Kidney (tissue), 22 donors: ENCODE measurements at places on chromosomes 7 and 10. TPM values are rescaled to one million over a fixed set of nuclear protein-coding genes. Genes with fewer than 3 reads are reported as not detected.

The SERPINE1 gene
- 3.5 TPM for polyA plus RNA-seq

The ECD gene
- 15.2 TPM for polyA plus RNA-seq

The CLCN1 gene
- not detected for polyA plus RNA-seq

The GNAT3 gene
- polyA plus RNA-seq, result not detected

The NOS3 gene
- 9.3 TPM for polyA plus RNA-seq

The TMEM213 gene
- polyA plus RNA-seq, result 96.9 TPM

The TAX1BP1 gene
- 88.4 TPM for polyA plus RNA-seq

The PIK3CG gene
- polyA plus RNA-seq, result 0.15 TPM

The ARMC10 gene
- 31.5 TPM for polyA plus RNA-seq

The PAPSS2 gene
- 23.5 TPM for polyA plus RNA-seq

DNA sequence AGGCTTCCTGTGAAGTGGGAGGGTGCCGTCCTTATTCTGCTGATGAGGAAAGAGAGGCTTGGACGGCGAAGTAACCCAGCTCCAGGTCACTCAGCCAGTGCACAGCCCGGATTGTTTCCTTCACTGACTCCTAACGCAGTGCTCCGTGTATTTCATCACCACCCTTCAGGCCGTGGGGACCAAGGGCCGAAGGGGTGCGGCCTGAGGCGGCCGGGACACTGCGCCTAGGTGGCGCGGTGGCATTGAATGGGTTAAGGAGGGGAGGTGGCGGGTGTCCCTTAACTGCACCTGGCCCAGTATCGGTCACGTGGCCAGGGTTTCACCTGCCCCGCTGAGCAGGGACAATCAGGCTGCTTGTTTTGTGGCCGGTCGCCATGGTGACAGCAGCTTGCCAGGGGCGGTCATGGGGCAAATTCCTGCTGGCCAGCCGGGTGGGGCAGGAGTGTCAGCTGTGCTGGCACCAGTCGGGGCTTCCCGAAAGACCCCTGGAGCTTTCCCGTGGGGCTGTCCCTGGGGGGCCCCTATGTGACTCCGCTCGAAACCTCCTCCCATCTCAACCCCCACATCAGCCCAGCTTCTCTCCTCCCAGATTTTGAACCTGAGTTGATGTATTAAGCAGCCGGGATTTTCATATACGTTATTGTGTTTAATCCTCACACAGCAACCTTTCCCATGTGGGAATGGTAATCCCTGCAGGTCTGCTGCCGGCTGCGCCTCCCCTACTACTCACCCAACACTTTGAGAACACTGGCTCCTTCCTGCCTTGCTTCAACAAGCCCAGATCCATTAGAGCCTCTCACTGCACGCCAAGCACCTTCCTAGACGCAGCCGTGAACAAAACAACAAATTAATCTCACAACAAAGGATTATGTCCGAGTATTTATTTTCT is 4.4 kb upstream of the ABHD11 start:
- DNase-seq, result peak; percentile 98

DNA sequence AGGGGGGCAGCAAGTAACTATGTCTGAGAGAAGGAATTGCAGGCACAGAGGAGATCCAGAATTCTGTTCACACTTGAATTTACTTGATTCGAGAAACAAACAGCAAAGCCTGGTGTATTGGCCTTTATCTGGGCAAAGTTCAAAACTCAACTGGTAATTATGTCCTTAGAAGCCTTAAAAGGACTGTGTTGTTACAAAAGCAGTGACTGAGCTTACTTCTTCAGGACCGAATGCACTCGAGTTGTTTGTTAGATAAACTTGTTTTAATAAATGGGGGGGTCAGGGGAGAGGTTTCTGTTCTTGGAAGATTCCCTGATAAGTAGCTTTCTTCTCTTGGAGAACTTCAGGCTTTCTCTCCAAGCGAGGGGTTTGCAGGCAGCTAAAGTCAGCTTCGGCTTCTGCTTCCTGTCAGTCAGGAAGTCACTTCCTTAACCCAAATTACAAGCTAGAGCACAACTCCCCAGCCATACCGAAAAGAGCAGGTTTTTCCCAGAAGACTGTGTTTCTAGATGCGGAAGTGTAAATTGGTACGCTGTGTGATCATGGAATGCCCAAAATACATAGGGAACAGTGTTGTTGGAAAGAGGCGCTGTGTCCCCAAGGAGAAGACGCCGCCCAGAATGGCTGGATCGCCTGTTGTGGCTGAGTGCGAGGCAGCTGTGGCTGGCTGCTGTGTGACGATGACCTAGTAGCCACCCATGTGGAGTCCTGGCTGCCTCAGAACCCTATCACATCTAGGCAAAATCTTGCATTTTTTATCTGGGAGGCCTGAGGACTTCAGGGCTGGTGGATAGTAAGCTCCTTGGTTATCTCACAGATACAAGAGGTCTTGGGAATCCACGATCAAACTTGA is 110.4 kb downstream of the TCF7L2 start:
- no peak for DNase-seq

GRCh38 chr7:28145931-28146330 is 34.7 kb downstream of the JAZF1 start:
- no peak for DNase-seq

GRCh38 chr7:155234158-155234492 is 63.6 kb upstream of the INSIG1 start:
- no peak for DNase-seq

- no peak for DNase-seq
Measured at GRCh38 chr10:69215405-69216171, 4.5 kb upstream of the HKDC1 start.

DNA sequence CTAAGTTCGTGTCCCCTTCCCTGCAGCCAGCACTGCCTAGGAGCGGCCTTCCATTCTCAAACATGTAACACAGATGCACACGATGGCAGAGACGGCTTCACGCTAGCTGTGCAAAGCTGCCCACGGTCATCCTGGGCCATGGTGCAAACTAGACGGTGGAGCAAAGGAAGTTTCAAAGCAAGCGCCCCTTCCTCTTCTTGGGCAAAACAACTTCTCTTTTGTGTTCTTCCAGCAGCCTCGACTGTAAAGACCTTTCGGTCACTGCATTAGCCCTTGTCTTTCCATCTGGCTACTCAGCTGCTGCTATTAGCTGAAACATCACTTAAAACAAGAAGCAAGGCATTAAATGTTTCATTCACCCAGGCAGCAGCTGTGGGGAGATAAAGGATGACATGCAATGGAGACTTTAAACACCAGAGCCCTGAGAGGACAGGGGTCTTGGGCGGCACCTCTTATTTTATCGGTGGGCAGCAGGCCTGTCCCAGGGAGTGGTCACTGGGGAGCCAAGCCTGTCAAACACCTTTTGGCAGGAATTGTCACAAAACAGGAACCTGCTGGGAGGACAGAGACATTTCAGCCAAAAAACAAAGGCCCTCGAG is 214.8 kb downstream of the KLF6 start:
- DNase-seq, result no peak

GRCh38 chr7:156487811-156488533 is 152.6 kb upstream of the RNF32 start:
- no peak for DNase-seq

DNA sequence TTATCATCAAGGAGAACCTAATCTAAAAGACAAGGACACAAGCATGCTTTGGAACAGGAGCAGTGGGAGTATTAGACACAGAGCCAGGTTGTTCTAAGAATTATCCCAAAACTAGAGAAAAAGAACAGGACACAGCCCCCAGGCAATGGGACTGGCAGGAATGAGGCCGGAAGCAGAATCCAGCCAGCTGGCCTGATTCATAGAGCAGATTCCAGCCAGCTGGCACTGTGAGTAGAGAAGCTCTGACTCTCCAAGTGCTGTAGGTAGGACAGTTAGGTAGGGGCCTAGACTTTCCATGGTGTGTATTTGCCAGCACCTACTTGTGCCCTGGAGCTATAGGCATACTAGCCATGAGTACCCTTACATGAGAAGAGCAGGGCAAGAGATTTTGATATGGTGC is 13.3 kb upstream of the RAB18 start:
- no peak for DNase-seq

GRCh38 chr10:125238682-125239081 is 78.3 kb upstream of the CTBP2 start:
- DNase-seq, result no peak

DNA sequence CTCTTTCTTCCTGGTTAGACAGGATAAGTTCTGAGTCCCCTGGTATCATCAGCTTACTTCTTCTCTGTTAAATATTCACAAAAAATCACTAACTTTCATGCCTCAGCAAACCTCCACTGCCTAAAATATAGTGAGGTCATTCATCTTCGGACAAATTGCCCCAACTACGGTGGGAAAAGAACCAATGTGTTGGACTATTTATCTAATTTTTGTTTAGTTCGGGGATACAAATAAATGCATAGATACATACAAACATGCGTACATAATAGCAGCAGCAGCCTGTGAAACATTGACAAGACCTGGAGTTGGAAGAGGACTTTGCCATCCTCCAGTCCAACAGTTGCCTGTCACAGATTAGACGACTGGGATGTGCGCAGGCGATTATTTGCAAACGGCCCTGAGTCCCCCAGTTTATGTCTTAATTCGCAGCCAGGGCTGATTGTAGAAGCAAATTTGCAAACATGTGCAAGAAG is 51.5 kb downstream of the EGFR start:
- no peak for DNase-seq

DNA sequence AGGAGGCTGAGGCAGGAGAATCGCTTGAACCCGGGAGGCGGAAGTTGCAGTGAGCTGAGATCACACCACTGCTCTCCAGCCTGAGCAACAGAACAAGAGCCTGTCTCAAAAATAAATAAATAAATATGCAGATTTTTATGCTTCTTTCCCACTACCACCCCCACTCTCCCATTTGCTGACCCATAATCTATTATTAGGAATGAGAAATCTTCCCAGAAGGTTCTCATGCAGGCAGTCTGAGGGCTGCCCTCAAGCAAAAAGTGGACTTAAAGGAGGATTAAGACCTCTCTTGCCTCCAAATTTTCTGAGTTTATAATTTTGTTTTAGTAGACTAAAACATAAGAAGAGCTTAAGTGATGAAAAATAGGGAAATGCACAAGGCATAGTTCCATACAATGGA is 85.2 kb upstream of the TOMM7 start:
- DNase-seq, result no peak

DNA sequence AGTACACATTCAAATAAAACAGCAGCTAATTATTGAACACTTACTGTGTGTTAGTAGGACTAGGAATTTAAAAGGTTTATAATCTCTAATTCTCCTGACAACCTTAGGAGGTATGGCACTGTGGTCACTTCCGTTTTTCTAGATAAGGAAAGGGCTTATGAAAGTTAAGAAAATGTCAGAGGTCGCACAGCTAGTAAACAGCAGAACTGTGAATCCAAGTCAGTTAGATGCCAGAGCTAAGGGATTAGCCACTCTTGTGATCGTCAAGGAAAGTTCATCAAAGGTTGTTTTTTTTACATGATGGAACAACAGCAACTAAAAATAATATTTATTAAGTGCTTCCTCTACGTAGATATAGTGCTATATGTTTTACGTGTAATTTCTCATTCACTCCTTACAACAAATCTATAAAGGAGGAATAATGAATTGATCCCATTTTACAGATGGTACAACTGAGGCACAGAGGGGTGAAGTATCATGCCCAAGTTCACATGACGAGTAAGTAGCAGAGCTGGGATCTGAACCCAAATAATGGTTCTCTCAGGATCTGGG is 84.9 kb downstream of the NAMPT start:
- no peak for DNase-seq

GRCh38 chr10:117950408-117950807 is 96.3 kb downstream of the RAB11FIP2 start:
- no peak for DNase-seq

DNA sequence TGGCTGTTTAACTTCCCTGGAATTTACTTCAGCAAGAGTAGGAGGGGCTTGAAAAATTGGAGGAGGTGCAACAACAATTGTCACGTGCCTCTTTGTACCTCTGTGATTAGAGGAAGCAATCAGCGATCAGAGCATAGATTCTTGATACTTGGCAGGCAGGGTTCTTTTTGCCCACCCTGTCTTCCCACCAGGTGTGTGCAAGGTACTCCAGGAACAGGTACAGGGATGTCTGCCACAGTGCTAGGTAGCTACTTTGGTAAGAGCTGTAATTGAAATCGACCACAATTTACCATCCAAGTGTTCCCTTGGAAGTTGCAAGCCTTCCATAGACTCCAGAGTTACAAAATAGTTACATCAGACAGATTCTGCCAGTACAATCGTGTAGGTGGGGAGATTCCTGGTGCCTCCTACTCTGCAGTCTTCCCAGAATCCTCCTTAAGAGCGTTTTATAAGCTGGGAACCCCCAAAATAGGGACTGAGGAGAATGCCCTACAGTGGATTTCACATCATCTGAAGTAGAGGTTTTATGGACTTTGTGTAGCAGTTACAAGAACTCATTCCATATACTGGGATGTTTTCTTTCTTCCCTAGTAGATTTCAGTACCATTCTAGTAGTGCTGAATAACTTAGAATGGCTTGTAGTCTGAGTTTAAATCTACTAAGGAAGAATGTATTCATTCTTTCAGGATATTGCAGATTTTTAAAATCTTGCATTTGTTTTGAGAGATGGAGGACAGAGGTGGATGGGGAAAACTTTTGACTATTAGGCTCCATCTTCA is 101.9 kb downstream of the EXOC4 start:
- DNase-seq, result no peak

GRCh38 chr7:155349601-155350331 is 52.1 kb downstream of the INSIG1 start:
- peak; percentile 68 for DNase-seq

- DNase-seq, result no peak
Measured at GRCh38 chr10:30413996-30414576, 19.9 kb upstream of the MAP3K8 start.

DNA sequence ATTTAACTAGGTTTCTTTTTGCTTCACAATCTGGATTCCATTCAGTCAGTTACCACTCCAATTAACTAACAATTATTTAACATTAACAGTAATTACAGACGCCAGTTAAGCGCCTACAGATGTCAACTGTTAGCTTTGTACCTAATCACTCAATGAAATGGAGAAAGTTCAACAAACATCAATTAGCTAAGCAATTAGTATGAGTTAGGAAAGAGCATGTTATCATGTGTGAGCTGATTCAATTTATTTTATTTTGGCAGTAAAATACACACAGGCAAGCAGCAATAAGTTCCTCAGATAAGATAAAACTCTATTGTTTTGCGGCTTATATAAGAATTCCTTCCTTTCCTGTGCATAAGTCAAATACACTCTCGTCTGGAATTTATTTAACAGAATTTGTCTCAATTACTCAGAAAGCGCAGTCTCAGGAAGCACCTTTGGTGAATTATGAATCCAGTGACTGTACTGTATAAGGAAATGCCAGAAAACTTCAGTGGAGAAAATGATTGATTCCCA is 427.1 kb upstream of the GALNT17 start:
- no peak for DNase-seq

DNA sequence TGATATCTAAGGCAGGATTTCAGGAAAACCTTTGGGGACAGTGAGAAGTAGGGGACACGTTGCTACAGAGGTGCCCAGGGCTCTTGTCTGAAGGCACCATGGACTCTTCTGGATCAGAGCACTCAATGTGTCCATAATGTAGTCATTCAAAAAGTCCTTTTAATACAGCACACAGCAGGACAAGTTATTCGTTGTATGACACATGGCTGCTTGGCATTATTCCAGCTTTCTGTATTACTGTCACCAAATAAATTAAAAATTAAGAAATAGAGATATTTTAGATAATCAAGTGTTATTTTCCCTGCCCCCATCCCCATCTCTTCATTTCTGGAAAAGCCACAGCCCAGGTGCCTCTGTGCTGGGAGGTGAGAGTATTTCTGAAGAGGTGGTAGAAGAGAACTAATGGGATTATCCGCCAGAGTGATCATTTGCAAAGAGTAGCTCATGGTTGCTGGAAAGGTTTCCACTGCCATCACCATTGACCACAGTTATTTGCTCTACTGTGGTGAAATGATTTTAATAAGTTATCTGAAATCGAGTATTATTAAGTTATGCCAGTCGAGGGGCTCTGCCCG is 83.0 kb downstream of the CXCL12 start:
- DNase-seq, result no peak

- DNase-seq, result no peak
Measured at GRCh38 chr10:100347568-100348195, 649 bp downstream of the SCD start.
